ENCODE measurements at places on chromosomes 2 and 18.
A peak's percentile ranks its signal among the peaks of the same experiment; 100 is the strongest.

- no peak for DNase-seq
These were observed 214.4 kb upstream of the SP5 start for GRCh38 chr2:170500770-170501169.

DNA sequence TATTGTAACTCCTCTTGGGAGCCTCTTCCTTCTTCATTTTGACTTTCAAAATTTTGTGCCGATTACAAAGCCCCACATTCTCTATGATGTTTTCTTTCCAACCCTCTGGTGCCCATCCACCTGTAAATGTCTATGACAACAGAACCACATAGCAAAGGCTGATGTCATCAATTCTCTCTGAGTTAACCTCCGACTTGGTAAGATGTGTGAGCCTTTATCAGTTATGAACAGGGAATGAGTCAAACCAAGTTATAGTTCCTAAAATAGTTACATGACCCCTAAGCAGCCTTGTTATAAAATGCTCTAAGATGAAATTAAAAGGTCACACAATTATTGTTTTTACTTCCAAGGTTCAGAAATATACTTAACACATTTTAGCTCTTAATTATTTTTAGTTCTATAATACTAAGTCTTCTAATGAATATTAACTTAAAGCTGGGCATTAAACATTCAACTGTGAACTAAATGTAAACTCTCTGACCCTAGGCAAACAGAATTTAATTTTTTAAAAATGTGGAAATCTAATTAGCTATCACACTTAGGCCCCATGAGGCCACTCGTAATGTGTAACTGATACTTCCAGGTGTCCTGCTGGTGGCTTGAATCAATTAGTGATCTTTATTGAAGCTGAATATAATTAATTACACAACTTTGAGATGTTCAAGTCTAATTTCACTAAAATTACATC lies 102.3 kb upstream of the CYRIA start:
- no peak for DNase-seq

DNA sequence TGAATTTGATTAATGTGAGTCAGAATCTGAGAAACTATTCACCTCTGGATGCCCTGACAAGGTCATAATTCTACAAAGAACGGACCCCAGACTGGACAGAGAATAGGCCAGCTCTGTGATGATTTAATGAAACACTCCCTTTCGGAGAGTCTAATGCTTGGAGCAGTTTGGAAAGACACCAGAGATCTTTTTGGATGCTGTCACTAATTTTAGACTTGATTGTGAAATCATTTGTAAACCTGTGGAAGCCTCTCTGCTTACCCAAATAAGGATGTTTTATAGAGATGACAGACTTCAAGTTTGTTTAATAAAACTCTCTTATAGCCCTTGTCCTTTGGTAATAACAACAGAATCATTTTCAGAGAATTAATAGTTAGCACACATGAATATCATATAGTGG lies 83.5 kb downstream of the MYL12B start:
- DNase-seq: no peak

GRCh38 chr2:65402323-65402722 lies 30.1 kb downstream of the SPRED2 start:
- DNase-seq: no peak

DNA sequence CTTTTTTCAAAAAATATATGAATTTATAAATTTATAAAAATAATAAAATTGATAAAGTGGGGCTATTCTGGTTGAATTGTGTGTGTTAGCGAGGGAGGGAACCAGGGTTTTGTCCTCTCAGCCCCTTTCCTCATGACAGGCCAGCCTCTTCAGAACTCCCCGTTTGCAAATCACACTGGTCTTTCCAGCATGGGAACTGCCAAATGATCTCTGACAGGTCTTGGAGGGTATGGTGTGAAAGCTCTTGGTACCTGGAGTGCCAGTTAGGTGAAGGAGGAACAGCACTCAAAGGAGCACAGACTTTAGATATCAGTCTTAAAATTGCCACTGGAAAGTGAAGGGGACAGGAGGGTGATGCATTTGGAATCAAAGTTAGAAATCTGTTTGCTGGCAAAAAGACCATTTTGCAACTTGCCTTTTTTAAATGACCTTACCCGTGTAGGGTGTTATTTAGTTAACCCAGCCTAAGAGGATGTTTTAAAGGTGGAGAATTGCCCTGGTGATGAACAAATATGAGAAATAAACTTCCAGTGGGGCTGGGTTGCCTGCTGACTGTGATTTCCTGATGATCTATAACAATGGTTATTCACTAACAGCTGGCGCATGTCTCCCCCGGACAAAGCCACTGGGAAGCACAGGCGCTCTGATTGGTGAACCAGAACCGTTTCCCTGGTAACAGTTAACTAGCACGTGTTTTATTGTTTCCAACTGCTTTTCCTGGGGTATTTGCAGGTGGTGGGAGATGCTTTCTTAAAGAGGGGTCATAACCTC lies 85.3 kb upstream of the EFEMP1 start:
- peak; percentile 43 for DNase-seq
